ENCODE measurements at places on chromosomes 1 and 21.

DNA sequence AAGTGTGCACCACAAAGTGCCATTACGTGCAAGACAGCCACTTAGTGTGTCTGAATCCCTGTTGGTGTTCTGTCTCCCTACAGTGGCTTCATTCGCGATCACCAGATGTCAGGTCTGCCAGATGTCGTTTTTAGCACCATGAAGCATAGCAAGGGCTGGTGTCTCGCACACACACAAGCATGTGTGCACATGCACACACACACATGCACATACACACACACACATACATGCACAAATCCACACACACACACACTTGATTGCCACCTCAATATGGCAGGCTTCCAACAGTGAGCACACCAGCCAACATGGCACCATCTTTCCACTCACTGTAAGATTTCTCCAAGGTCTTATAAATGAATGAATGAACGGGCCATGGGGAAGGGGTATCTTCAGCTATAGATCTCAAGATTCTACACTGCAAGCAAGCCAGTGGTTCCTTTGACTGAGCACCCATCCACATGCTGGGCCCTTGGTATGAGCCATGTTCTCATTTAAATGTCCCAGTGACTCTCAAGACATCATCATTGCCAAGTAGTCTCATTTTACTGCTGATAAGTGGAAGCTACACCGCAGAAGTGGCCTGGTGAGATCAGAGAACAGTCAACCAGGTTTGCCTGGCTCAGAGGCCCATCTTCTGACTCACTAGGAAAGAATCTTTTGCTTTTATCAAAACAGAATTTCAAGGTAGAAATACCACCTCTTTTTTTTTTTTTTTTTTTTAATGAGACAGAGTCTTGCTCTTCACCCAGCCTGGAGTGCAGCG lies 84.9 kb downstream of the SIM2 start:
- no peak for DNase-seq

GRCh38 chr1:43569175-43569574 lies 38.5 kb downstream of the PTPRF start:
- no peak for DNase-seq

GRCh38 chr1:247209396-247209795 lies 37.6 kb upstream of the ZNF124 start:
- DNase-seq: no peak

GRCh38 chr1:246216906-246217305 lies 290.2 kb downstream of the SMYD3 start:
- DNase-seq: no peak

DNA sequence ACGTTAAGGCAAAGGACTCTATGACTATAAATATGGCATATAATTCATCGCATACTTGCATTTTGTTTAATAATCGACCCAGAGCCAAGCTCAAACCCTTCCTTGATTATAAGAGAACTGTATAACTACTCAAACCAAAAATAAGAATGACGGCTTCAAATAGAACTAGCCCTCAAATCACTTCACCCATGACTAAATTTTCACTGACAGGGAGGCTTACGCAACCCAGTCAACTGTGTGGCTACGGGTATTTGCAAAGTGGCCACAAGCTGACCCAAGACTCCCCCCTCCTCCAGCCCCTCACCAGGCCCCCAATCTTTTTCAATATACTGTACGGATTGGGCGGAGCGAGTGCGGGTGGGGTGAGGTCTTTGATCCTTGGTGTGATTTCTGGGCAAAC lies 268.3 kb downstream of the ASTN1 start:
- DNase-seq: no peak

DNA sequence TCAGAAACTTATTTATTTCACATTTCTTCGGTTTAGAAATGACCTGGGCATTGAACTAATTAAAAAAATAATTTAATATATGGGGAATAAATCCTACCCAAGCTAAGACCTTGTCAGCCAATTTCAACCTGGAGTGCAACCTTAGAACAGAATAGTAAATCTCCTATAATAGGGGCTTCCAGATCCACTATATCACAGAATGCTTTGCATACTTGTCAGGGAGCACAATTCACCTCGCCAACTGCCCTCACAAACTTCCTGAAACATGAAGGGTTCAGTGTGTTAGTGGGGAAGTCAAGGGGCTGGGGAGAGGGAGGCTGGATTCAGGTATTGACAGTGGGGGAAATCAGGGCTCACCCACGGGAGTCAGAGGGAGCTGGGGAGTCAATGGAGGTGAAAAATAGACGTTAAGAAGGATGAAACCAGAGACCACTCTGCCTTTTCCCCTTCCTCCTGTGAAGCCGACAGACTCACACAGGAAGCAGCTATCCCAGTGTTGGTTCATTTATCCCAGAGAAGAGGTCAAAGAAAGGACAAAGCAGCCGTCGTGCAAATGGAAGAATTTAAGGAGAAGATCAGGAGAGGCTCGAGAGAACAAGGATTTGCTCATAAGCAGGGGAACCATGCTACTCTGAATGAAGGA lies 453.3 kb downstream of the NUF2 start:
- DNase-seq: no peak

DNA sequence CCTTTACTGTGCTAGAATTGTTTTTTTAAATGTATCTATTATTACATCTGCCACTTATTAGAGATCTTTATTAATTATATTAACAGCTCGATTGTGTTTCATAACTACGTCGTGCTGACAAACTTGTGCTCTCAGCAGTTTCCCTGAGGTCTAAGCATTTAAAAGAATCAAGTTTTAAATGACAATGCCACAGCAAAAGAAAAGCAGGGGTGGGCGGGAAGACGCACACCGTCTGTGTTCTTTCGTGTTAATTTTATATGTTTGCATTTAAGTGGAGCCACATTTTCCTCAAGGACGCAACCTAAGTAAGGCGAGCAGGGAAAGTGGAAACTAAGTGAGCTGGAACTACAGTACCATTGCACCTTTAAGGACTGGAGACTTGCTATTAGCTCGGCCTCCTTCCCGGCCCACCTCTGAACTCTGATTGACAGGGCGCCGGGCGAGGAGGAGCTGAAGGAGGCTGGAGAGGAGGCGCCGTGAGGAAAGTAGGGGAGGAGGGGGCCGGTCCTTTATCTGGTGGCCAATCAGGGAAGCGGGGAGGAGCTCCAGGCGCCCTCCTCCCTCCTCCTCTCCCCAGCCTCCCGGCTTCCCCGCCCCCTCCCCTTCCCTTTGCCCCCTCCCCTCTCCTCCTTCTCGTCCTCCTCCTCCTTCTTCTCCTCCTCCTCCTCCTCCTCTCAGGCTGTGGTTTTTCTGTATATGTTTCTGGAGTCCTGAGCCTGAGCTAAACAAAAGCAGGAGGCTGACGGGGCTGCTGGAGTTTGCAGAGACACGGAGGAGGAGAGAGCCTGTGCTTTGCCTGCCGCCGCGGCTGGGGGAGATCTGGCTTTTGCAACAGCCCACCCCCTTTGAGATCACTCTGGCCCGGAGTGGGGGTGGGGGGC lies at the start of gene PBX1:
Gene PBX1 (plus strand): TSS at position 724 of the 881 bp plus-strand sequence.
- peak; percentile 97 for DNase-seq

DNA sequence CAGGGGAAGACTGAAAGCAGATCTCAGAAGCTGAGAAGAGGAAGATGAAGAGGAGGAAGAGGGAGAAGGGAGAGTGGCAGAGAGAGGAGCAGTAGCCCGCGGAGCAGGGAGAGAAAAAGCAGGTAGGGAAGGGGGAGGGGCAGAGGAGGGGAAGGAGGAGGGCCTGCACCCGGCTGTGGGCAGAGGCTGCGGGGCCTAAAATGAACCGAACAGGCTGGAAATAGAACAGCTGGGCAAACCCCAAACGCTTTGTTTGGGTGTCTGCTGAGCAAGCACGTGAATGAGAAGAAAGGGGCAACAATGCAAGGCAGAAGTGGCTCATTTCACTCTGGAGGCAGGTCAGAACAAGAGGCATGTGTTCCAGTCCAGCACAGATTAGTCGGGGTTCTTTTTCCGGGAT lies 33.5 kb downstream of the KCNC4 start:
- DNase-seq: no peak

GRCh38 chr1:148309940-148310500 lies 157.9 kb upstream of the NBPF11 start:
- no peak for DNase-seq

DNA sequence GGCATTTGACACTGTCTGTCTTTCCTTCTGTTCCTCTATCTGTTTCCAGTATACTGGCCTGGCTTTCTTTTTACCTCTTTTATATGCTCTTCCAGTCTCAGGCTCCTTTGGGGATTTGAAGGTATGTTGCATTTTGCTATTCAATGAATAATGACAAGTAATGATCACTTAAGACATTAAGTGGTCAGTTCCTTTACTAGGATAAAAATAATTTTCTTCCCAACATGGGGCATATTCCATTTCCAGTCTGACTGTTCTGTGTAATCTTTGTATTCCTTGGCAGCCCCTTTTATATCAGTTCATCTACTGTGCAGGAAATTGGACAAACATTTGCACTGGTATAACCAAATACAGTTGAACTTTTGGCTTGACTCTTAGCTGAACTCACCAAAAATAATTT lies 15.6 kb downstream of the METTL18 start:
- no peak for DNase-seq

DNA sequence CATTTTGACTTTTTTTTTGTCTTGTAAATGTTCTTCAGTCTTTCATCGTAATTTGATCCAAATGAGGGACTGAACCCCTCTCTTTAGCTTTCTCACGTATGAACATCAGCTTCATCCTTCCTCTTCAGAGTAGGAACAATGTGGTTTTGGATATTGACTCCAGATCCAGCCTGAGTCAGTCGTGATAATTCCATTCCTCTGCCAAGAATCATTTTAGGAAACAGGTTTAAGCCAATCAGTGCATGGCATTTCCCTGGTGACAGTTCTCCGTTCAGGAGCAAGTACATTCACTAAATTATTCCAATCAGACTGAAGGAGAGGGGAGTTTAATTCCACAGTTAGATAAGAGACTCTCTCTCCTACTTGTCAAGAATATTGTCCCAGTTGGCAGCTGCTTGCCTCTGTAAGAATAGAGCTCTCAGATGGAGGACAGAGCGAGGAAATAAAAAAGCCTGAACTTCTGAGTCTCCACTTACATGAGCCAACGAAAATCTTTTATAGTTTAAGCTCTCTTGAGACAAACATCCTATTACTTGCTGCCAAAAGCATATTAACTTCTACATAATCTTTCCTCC lies 18.6 kb downstream of the RHOU start:
- no peak for DNase-seq

DNA sequence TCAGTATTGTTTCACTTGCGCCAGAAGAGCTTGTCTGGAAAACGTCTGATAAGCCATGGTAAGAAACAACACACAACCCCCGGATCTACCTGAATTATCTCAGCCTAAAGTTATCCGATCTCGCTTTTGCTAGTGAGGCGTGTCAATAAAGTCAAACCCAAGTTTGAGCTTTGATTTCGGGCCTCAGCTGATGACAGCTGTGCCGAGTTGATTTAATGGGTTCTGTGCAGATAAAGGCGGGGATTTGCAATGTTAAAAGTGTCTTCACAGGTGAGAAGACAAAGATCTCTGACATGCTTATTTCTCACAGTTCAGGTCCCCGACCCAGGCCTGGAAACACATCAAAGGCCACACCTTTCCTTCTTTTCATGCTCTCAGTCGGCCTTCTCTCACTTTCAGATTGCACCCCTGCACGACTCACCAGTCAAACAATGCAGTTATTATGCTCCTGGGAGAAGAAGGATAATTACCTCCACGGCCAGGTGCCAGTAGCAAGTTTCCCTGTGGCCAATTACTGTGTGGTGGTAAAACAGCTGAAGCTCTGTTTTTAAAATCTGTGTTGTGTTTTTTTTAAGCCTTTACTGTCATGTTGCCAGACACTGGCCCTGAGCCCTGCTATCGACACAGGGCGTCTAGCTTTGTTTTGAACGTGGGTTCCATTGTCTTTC lies 245.3 kb upstream of the RUNX1 start:
- peak; percentile 99 for DNase-seq

DNA sequence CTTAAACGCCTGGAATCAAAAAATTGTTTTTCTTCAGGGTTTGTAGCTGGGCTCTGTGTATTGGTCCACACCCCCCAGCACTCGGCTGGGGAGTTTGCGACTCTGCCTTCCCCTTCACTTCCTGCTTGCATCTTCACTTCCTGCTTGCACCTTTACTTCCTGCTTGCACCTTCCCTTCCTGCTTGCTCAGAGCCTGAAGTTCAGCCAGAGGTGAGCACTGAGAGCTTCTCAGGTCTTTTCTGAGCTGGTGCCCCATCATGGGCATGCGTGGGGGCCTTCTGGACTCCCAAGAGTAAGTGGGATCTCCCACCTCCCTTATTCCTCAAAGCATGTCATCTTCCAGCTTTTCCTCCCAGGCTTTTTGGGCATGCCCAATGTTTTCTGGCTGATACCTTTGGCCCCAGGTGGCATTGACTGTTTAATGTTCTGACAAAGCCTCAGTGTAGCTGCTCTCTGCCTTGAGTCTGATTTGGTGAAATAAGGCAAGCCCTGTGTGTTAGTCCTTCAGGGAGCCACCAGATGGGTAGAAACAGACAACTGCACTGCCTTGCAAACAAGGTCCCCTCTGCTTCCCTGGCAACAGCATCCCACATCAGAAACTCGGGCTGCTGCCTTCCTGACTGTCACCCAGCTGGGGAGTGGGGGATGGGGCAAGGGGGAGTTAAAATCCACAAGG lies 3.5 kb downstream of the KRTAP10-2 start:
- DNase-seq: no peak

- DNase-seq: no peak
Measured at GRCh38 chr1:159935719-159936272, 9.6 kb downstream of the IGSF9 start.

DNA sequence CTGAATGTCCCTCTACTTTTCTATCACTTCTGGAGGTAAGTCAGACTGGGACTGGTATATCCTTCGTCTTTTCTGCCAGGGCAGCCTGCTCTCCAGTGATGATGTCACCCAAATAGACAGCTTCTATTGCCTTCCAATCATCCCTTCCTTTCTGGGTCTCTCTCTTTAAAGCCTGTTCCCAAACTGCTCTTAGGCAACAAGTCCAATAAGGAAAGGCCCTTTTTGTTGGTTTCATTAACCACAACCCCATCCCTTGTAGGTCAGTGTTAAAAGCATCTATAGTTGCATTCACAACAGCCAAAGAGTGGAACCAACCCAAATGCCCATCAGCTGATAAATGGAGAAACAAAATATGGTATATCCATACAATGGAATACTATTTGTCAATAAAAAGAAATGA lies 114.4 kb downstream of the CNIH3 start:
- no peak for DNase-seq

- no peak for DNase-seq
Measured at GRCh38 chr21:42835611-42836401, 43.5 kb downstream of the WDR4 start.

DNA sequence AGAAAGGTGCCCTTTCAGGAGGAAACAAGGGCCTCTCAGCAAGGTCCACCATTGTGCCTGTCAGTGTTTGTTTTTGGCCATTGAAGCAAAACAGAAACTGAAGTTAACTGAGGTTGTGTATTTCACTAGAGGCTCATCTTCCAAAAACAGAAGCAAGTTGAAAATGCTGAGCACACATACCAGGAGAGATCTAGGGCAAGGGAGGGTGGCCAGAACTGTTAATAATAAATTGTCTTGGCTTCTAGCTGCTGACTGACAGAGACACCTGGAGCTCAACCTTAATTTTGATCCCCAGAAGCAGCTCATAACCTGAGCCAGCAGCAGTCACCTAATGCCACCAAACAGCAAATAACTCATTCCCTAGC lies 5.2 kb downstream of the AGMAT start:
- no peak for DNase-seq
